ENCODE measurements at places on chromosomes 7 and 10. TPM values are rescaled to one million over a fixed set of nuclear protein-coding genes. Genes with fewer than 3 reads are reported as not detected.

The ODAD2 gene
- polyA plus RNA-seq: 0.28 TPM

The NRP1 gene
- 40.5 TPM for polyA plus RNA-seq

The TSPAN13 gene
- polyA plus RNA-seq: 10.2 TPM

The LDB1 gene
- 27.9 TPM for polyA plus RNA-seq

The ECHDC3 gene
- 132 TPM for polyA plus RNA-seq

The HHEX gene
- polyA plus RNA-seq: 3.1 TPM

The CDC14C gene
- polyA plus RNA-seq: not detected

The TAS2R5 gene
- not detected for polyA plus RNA-seq

The DOCK1 gene
- polyA plus RNA-seq: 15.8 TPM
